ENCODE measurements at places on chromosomes 6 and 20. TPM values are rescaled to one million over a fixed set of nuclear protein-coding genes. Genes with fewer than 3 reads are reported as not detected.

The TXLNB gene
- total RNA-seq = 0.46 TPM

The RFX6 gene
- total RNA-seq = not detected

The TINAG gene
- not detected for total RNA-seq

The HCRTR2 gene
- total RNA-seq = not detected

The TMEM170B gene
- total RNA-seq = 2.1 TPM

Measured in smooth muscle cell of bladder (primary cell).